ENCODE measurements at places on chromosomes 7 and 10. TPM values are rescaled to one million over a fixed set of nuclear protein-coding genes. Genes with fewer than 3 reads are reported as not detected.

NEUROG3 gene
- not detected for total RNA-seq

GOT1 gene
- total RNA-seq: 14.8 TPM

MYO1G gene
- 2.3 TPM for total RNA-seq

- H3K4me3 ChIP-seq: no peak overlapping the region
- DNase-seq: no peak
- no peaks in the 10 kb centered on the region for H3K36me3 ChIP-seq
- no peak overlapping the region for H3K27ac ChIP-seq
- H3K4me1 ChIP-seq: peaks cover 10% of the 10 kb centered on the region
Measured at GRCh38 chr7:353746-354325, 63.9 kb downstream of the FOXL3 start.

- no peak overlapping the region for H3K4me3 ChIP-seq
- no peaks in the 10 kb centered on the region for H3K4me1 ChIP-seq
- peak; percentile 44 for DNase-seq
- H3K36me3 ChIP-seq: no peaks in the 10 kb centered on the region
- no peaks in the 10 kb centered on the region for H3K27me3 ChIP-seq
- H3K27ac ChIP-seq: no peak overlapping the region
Measured at GRCh38 chr7:151727579-151728285, 149.2 kb downstream of the PRKAG2 start.

DNA sequence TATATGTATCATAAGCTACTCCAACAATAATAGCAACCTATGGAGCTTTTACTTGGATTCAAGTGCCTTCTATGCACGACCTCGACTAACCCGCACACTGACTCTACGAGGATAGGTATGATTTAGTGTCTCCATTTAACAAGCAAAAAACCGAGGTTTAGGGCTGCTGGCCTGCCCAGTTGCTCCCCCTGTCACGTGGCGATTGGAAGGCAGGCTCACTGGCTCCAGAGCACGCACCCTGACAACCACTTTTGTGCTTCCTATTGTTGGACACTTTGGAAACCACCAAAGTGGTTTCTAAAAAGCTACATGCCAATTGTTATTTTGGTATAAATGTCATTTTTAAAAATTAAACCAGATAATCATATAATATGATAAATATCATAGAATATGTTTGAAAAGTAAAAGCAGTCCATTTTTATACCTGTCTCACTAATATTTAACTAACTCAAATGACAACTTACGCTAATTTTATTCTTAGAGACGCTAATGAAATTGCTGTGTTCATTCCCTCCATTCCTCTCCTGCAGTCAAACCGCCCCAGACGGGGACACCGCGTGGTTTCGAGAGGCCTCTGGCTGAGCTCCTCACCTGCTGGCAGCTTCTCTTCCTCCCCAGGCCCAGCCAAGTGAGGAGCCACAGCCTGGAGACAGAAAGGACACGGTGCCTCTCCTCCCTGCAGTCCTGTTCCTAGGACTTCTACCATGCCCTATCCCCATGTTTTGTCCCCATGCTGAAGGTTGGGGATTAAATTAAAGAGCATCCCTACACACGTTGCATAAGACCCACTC, 22.2 kb upstream of the RHEB start:
- H3K4me1 ChIP-seq: no peaks in the 10 kb centered on the region
- H3K36me3 ChIP-seq: no peaks in the 10 kb centered on the region
- DNase-seq: no peak

GRCh38 chr7:69879989-69880388, 281.7 kb downstream of the AUTS2 start:
- H3K4me1 ChIP-seq: no peaks in the 10 kb centered on the region
- no peaks in the 10 kb centered on the region for H3K27me3 ChIP-seq
- H3K36me3 ChIP-seq: no peaks in the 10 kb centered on the region
- no peak for DNase-seq
- no peak overlapping the region for H3K4me3 ChIP-seq

- H3K4me1 ChIP-seq: peaks cover 12% of the 10 kb centered on the region
- H3K27me3 ChIP-seq: no peaks in the 10 kb centered on the region
- H3K36me3 ChIP-seq: no peaks in the 10 kb centered on the region
Measured at GRCh38 chr7:103658055-103659005, 212.3 kb upstream of the SLC26A5 start.

GRCh38 chr10:33412653-33413361, 78.3 kb upstream of the NRP1 start:
- no peak overlapping the region for H3K4me3 ChIP-seq
- DNase-seq: no peak
- no peaks in the 10 kb centered on the region for H3K36me3 ChIP-seq
- no peak overlapping the region for H3K27ac ChIP-seq
- H3K27me3 ChIP-seq: no peaks in the 10 kb centered on the region

- no peak overlapping the region for H3K27ac ChIP-seq
- peak; percentile 16 for DNase-seq
- H3K4me1 ChIP-seq: no peaks in the 10 kb centered on the region
Measured at GRCh38 chr7:114939484-114940097, 17.7 kb downstream of the MDFIC start.

DNA sequence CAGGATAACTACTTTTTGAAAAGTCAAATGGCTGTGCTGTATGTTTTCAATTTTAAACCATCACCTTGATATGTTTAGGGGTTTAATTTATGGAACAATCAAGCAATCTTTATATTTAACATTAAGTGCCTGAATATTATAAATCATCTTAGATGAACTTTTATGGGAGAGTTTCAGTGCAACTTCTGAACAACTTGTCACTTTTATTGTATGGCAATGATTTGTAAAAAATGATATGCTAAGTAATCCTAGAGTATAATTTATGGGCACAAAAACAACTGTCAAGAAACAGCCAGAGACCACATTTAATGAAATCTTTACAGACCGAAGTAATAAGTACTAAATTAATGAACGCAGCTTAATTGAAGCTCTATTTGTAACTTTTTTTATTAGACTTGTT, 498.9 kb downstream of the PARD3 start:
- no peaks in the 10 kb centered on the region for H3K36me3 ChIP-seq
- no peaks in the 10 kb centered on the region for H3K27me3 ChIP-seq
- H3K27ac ChIP-seq: no peak overlapping the region
- H3K4me3 ChIP-seq: no peak overlapping the region

GRCh38 chr7:83148776-83149175, 13.9 kb downstream of the PCLO start:
- no peak for DNase-seq
- H3K36me3 ChIP-seq: no peaks in the 10 kb centered on the region
- no peaks in the 10 kb centered on the region for H3K27me3 ChIP-seq
- H3K4me1 ChIP-seq: no peaks in the 10 kb centered on the region

- no peaks in the 10 kb centered on the region for H3K27me3 ChIP-seq
- H3K27ac ChIP-seq: no peak overlapping the region
- H3K36me3 ChIP-seq: no peaks in the 10 kb centered on the region
Measured at GRCh38 chr7:151710121-151710640, 166.7 kb downstream of the PRKAG2 start.

GRCh38 chr7:149669121-149669818, 104.1 kb downstream of the ZNF467 start:
- no peak overlapping the region for H3K4me3 ChIP-seq
- no peak for DNase-seq
- no peaks in the 10 kb centered on the region for H3K27me3 ChIP-seq
- no peak overlapping the region for H3K27ac ChIP-seq
- no peaks in the 10 kb centered on the region for H3K36me3 ChIP-seq

DNA sequence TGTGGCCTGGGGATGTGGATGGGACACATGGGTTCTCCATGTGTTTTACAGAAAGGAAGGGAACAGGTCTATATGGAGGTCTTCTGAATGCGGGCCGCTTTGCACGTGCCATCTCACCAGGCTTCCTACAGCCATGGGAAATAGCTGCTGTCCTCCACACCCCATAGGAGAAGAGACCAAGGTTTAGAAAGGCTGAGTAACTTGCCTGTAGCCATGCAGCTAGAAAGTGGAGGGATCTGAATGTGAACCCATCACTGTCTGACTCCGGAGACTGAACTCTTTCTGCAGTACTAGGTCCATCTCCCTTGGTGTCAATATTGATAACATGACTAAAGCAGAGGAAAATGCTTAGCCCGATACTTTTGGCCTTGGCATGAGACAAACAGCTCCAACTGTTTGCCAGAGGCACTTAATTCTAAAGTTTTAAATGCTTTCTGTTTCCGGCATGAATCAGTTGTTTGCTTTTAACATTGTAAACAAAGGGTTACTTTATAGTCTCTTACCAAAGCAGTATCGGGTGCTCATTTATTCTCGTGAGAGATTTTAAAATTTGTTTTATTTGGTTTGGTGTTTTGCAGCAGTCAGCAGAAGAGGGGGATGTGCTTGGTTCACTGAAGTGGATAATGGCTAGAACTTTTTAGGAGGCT, 64.8 kb upstream of the LOXL4 start:
- no peak for DNase-seq
- no peak overlapping the region for H3K27ac ChIP-seq
- no peak overlapping the region for H3K4me3 ChIP-seq
- H3K36me3 ChIP-seq: no peaks in the 10 kb centered on the region
- no peaks in the 10 kb centered on the region for H3K27me3 ChIP-seq

DNA sequence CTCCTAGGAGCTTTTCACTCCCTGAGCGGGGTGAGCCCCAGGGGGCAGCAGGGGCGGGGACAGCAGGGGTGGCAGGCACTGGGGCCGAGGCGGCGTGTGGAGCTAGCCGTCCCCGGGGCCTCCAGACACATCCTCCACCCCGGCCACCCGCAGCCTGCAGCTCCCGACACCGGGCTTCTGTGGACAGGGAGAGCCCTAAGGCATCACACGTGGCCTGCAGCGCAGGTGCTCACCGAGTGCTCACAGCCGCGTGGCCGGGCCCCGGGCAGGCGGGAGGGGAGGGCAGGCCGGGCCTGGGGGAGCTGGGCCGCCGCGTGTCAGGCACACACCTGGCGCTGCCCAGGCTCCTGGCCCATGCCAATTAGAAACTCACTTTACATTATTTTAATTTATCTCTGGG, 51.4 kb downstream of the MICALL2 start:
- no peaks in the 10 kb centered on the region for H3K36me3 ChIP-seq
- H3K4me3 ChIP-seq: no peak overlapping the region
- peaks cover 35% of the 10 kb centered on the region for H3K27me3 ChIP-seq
- no peak for DNase-seq
- no peak overlapping the region for H3K27ac ChIP-seq

DNA sequence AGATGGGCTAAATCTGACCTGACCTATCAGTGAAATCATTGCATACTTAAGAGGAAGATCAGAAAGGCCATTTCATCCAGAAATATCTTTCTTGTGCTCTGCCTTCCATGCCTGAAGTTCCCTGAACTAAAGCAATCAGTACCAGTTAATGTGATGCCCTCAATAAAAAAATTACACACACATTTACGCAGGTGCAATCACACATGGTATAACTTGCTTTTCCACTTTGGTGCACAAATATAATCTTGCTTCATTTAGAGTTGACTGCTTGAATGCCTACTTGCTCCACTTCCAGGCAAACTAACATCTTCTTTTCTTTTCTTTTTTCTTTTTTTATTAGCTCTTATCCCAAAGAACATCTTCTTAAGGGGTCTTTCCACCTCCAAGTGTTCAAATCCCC, 58.3 kb upstream of the KIF5B start:
- H3K4me1 ChIP-seq: peaks cover 6% of the 10 kb centered on the region
- no peaks in the 10 kb centered on the region for H3K27me3 ChIP-seq
- no peak overlapping the region for H3K27ac ChIP-seq
- no peak for DNase-seq
- no peaks in the 10 kb centered on the region for H3K36me3 ChIP-seq

- H3K4me1 ChIP-seq: no peaks in the 10 kb centered on the region
- DNase-seq: no peak
- H3K27me3 ChIP-seq: no peaks in the 10 kb centered on the region
- no peak overlapping the region for H3K27ac ChIP-seq
Measured at GRCh38 chr7:140222814-140223213, 46.0 kb upstream of the KDM7A start.

All from body of pancreas (tissue), 4 donors.